GM13977 (cell line): ENCODE measurements at places on chromosomes 3 and 15.

GRCh38 chr15:90192961-90193786 lies 8.0 kb upstream of the SEMA4B start:
- no peak for DNase-seq

- no peak for DNase-seq
Measured at GRCh38 chr15:24898715-24899272, 56.0 kb upstream of the SNRPN start.

DNA sequence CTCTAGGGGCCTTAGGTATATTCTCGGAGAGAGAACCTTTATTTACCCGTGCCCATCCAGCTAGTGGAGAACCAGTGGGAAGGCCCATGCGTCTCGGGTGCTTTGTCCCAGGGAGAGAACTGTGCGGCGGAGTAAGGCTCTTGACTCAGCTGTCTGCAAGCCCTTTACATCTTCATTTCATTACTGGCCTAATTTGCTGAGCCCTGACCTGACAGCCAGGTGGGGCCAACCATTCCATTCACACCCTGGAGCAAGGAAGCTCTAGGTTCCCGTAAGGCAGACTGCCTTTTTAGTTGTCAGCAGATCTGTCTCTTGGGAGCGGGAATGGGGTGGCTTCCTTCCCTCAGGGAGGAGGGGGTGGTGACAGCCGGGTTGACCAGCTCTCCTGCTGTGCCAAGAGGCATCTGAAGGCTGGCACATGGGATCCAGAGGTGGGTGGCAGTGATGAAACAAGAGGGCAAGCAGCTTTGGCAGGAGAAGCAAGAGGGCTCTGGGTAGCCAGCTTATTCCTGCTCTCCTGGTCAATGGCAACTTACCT lies 36.4 kb downstream of the SV2B start:
- no peak for DNase-seq

GRCh38 chr3:45756055-45756454 lies 40.3 kb downstream of the SLC6A20 start:
- no peak for DNase-seq

- DNase-seq = no peak
Measured at GRCh38 chr15:90142216-90143165, 40.2 kb upstream of the IDH2 start.

DNA sequence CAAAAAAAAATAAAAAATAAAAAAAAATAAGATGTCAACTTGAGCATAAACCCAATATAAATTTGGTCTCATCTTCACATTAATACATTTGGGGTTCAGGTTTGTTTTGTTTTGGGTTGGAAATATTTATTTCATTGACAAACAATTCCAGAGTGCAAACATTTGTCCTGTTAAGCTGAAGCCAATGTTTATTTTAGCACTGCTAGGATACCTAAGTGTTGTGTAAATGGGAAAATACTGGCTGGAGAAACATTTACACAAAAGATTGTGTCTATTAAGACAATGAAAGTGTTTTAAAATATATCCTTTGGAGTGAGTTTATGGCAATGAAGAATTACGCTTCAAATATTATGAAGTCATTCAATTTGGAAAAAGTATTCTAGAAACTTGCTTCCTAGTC lies 91.1 kb downstream of the MEIS2 start:
- no peak for DNase-seq

- no peak for DNase-seq
Measured at GRCh38 chr15:48143856-48144255, 23.1 kb downstream of the SLC24A5 start.

GRCh38 chr3:105845488-105845887 lies 23.3 kb downstream of the CBLB start:
- no peak for DNase-seq

DNA sequence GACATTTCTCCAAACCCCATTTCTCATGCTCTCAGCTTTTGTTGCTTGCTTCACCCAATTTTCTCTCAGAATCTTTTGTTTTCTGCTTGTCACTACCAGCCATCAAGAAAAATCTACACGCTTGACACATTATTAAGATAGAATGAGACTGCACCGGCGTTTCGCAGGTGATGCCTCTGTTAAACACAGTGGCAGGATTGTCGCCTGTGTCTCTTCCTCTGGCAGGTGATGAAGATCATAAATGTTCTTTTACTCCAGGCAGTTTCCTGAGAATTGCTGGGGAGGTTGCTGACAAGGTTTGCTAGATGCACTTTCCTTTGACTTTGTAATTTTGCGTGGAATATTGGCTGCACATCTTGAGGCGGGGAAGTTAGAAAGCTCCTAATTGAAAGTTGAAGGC lies 75.4 kb downstream of the IL1RAP start:
- no peak for DNase-seq

GRCh38 chr3:54837964-54838363 lies 89.9 kb downstream of the LRTM1 start:
- DNase-seq = no peak

GRCh38 chr3:107660306-107660976 lies 137.7 kb downstream of the BBX start:
- DNase-seq = no peak

GRCh38 chr3:123388042-123388441 lies 60.8 kb downstream of the ADCY5 start:
- DNase-seq = no peak

DNA sequence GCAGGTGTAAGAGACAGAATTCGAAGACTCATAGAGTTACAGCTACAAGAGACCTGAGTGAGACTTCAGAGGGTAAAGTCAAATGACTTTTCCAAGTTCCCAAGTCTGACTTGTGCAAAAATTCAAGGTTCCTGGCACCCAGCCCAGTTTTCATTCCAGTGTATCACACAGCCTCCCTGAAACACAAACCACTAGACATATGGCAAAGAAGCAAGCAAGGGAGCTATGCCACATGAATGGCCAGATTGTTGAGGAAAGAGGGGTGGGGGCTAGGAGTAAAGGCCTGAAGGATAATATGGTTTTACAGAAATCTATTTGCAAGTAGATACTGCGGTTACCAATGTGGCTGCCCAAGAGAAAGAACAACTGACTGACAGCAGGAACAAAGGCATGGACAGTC lies 301.2 kb downstream of the MECOM start:
- DNase-seq = no peak

DNA sequence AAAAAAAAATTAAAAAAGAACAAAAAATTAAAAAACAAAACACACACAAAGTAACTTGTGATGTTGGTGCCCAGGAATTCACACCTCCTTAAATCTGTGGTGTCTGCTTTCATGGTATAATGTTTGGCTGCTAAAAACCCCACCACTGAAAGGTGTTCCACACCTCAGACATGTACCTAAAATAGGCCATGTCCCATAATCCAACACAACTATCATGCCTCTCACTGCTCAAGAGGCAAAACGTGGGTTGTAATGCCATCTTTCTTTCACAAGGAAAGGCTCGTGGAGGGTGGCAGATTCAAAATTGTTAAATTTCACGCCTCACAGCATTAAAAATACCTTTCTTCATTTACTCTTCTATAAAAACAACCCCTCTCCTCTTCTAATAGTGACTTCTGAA lies 29.5 kb downstream of the MKRN2 start:
- DNase-seq = no peak

- DNase-seq = no peak
Measured at GRCh38 chr3:127680798-127681221, 8.1 kb downstream of the ABTB1 start.

- DNase-seq = no peak
Measured at GRCh38 chr3:150077581-150078247, 107.0 kb upstream of the PFN2 start.

DNA sequence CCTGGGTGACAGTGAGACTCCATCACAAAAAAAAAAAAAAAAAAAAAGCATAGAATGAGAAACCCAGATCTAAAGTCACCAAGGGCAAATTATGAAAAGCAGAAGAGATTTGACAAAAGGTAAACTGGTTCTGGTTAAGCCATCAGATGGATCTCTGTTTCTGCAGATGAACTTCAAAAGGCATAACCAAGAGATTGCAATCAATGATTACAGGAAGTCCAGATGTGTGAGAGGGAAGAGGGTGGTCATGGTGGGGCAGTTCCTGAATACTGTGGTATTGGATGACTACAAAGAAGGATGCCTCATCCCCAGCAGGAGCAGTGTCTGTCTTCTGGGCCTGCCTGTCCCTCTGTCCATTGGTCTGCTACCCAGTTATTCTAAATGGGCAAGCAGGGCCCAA lies 3.8 kb downstream of the P4HTM start:
- no peak for DNase-seq

DNA sequence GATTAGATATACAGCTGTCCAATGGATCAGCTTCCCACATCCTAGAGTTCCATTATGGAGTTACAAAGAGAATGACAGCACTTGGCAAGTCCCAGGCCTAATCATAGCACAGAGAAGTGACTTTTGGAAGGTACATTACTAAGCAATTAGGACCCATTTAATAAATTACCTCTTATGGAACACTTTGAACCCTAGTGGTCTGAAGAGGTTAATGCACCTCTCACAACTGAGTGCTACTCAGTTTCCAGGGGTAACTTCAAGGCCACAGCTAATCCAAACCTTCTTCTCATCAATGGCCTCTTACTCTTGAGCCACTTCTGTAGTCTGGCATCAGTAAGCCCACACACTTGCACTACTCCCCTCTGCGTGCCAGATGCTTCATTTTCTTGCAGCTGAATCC lies 34.9 kb upstream of the MEIS2 start:
- DNase-seq = no peak

GRCh38 chr15:101579631-101580163 lies 72.5 kb downstream of the TM2D3 start:
- DNase-seq = no peak

DNA sequence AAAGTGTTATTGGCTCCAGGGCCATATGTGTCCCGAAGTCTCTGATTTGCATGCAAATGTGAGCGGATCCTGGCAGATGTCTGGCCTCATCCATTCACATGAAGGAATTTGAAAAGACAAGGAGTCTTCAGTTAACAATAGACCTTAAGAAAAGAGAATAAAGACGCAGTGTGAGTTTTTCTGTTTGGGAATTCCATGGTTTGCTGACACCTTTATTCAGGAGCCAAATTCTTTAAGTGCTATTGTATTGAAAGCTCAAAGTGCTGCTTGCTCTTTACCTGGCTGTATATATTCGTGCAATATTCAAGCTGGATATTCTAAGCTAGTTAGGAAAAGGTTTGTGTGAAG lies 2.2 kb downstream of the LRRN1 start:
- no peak for DNase-seq

- no peak for DNase-seq
Measured at GRCh38 chr15:73495181-73495580, 52.2 kb downstream of the REC114 start.
